Effector CD4-positive, alpha-beta T cell (primary cell): ENCODE measurements at places on chromosomes 6 and 20.
A peak's percentile ranks its signal among the peaks of the same experiment; 100 is the strongest.

DNA sequence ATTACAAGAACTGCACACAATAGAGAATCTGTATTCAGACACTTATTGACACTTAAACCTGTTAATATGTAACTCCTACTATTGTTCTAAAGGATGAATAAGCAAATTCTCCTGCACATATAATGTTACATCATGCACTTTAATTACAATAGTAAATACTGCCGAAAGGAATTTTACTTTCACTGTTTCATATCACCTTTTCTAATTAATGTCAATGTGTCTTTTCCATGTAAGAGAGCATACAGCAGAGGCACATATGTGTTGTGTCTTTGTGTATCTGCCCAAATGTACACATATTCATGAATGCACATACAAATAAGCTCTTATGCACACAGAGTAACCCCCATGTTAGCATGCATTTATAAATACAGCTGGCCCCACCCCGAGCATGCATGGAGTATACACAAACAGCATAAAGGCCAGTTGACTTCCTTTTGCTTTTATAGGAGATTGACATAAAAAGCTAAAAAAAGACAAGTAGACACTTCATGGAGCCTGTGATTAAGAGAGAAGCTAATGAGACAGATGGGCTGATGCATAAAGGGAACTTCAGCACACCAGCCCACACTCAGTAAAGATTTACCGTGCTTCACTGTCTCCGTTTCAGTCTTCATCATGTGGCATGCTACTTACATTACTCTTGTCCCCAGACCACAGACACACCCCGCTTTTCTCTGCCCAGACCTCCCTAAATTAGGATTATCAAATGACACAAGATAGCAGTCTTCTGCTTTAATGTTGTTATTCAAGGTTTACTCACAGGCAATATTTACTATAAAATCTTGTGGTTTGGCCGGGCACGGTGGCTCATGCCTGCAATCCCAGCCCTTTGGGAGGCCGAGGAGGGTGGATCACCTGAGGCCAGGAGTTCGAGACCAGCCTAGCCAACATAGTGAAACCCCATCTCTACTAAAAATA is 184.6 kb downstream of the ATXN1 start:
- no peak for DNase-seq

DNA sequence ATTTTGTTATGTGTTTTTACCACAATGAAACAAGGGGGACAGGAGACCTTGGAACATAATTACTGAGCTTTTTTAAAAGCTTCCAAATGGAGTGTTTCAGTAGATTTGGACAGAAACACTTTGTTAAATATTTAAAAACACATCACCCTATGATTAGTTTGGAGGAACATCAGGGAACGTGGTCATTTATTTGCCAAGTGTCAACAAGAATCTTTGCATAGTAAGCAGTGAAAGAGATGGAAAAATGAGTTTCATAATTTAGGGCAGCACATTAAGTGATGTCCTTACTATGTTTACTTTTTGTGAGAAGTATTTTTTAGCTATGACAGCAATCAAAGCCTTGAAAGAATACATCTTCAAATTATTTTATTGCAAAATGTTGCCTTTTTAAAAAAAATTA is 82.6 kb downstream of the PROKR2 start:
- DNase-seq: no peak

DNA sequence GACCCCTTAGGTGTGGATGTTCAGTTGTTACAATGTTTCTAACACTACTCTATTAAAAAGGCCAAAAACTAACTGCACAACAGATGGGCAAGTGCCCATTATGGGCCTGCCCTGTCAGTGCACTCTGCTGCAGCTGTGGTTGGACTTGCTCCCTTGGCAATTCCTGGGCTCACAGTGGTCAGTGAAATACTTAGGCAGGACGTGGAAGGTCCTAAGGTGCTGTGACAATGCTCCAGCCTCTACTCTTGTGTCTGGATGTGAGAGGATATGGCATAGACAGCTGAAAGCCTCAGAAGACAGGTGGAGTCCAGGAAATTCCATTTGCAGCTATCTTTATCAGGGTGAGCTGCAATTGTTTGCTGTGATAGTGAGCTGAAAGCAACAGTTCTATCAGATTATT is 136.5 kb upstream of the OLIG3 start:
- no peak for DNase-seq

DNA sequence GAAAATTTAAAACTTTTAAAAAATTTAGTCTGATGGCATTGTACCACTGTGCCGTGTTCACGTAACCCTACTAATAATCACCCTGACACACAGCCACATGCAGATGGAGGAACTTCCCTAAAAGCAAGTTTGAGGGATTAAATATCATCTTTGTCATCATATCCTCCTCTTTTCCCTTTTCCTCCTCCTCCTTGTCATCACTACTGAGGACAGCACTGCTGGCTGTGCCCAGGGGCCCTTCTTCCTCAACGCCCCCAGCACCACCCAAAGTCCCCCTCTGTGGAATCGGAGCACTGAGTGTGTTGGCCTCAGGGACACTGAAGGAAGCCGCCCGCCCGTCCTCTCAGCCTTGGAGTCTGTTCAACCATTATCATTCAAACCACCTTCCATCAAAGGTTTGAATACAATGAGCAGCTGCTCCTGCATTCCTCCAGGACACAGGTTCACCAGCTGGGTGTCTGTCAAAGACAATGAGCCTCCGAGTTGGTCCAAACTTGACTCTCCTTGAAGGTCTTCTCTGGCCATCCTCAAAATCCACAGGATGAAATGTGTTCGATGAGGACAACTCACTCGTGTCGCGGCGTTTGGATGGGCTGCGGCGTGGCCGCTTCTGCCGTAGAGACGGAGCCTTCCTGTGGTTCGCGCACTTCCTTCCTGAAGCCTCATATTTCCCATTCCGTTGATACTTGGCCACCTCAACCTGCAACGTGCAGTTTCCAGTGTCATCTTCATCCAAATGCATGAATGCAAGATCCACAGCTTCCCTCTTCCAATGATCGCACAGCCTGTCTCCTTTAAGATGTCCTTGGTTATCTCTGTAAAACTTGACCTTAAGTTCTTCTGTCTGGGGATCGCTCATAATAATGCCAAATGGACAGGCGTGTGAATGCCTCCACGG is 23.3 kb downstream of the NQO2 start:
- peak; percentile 19 for DNase-seq

DNA sequence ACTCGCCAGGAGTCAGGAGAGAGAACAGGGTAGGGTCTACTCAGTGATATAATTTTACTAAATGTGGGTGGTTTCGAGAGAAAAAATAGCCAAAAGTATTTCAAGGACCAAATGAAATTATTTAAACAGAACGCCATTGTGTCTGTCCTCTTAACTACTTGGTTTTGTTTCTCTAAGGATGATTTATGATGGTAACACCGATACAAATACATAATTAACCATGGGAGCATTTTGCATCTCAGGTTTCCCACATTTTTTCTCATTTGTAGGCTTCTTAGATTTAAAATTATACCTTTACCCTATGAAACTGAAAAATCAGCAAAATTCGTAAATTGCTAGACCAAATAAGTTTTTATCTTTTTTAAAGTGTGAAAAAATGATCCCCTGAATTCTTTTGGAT is 188.2 kb downstream of the ZFP64 start:
- no peak for DNase-seq

DNA sequence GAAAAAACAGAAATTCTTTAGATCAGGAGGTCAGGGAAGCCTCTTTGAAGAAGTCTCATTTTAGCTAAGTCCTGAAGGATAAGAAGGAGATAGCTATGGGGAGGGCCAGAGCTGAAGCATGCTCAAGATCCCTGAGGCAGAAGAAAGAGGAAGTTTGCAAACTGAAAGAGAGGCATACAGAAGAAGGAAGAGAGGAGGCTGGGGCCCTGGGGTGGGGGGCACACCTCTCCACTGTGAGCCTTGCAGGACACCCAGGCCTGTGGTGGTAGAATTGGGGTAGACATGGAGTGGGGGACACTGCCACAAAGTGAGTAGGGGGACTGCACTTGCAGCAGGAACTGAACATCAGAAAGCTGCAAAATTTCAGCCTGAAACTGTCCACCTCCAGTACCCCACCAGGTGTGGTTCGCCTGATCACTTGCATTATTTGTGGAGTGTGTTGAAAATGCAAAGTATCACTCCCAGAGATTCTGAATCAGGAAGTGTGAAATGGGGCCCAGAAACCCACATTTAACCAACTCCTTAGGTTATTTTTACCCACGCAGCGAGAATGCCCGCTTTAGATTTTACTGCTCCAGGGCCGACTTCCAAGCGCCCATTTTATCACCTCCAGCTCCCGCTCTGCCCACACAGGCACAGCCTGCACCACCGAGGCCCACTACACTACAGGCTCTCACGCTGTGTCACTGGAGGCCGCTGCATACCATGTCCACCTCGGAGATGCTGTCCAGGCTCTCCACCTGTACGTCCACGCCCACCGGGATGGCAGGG is 44.0 kb downstream of the GABRR2 start:
- DNase-seq: no peak

GRCh38 chr20:63361519-63362435 is 628 bp upstream of the CHRNA4 start:
- no peak for DNase-seq
